RWPE2 (cell line): ENCODE measurements at places on chromosomes 3 and 15.

GRCh38 chr15:62765916-62766315 lies 276.6 kb upstream of the TPM1 start:
- no peak for DNase-seq

DNA sequence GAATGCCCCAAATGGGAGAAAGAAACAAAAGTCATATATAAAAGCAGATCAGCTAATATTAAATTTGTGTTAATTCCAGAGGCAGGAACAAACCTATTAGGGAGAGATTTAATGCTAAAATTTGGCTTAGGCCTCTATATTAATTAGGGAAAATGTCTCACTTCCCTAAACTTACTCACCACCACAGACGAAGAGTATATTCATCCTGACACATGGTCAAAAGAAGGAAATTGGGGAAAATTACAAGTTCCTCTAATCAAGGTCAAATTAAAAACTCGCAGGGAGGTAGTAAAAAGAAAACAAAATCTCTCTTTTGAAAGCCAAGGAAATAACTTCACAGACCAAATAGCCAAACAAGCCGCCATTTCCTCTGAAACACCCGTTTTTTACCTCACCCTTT lies 32.2 kb downstream of the GRM2 start:
- DNase-seq: no peak

DNA sequence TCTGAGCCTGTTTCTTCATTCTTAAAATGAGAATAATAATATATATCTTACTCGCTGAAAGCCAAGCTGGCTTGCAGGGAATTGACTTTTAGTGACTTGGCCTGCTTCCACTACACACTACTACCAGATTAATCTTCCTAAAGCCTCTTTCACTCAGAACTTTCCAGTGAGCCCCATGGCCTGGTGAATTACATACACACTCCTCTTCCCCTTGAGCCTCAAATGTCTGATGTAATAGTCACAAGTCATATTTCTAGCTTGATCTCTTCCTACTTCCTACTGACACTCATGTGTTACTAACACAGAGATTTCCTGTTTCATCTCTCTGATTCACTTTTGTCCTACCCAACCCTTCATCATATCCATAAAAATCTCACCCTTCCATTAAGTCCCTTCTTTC lies 82.7 kb upstream of the SOX2 start:
- DNase-seq: no peak

GRCh38 chr3:183975981-183976662 lies 41.6 kb downstream of the ABCC5 start:
- no peak for DNase-seq

DNA sequence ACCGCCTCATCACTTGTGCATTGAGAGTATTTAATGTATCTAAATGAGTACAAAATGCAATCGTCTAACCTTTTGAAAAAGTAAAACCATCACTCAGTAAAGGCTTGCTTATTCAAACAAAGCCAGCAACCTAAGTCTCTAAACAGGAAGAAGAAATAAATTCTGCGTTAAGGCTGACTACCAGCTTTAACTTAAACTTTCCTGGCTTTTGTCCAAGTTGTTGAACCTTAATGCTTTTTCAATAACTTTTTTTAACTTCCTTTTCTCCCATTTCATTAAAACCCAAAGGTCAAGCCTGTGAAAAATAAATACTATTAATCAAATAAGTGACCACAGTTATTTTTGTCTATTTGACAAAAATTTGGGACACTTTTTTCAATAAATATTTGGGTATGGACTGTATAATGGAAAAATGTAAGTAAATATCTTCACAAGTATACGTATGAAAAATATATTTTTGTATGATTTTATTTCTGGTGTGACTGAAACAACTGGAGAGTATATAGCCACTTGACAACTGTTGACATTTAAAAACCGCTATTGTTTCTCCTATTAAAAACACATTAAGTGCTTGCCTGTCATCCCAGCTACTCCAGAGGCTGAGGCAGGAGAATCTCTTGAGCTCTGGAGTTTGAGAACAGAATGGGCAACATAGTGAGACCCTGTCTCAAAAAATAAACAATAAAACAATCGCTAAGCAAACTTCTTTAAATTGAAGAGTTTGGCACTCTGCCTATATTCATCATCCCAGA lies 2.9 kb downstream of the KLHL24 start:
- DNase-seq: no peak

DNA sequence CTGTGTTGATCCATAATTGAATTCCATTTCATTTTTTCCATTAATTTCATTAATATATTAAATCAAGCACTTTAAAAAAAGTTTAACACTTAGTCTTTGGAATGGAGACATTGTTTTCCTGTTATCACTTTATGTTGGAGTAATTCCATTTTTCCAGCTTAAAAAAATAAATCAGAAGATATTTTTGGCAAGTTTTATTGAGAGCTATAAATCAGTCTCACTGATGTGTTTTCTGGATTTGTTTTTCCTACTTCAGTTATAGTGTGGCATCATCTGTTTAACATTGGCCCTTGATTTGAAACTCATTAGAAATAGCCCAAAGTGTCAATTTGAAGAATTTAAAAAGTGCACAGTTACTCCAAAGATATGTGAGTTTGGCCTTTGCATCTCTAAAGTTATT lies 53.1 kb downstream of the MAP2K5 start:
- DNase-seq: no peak

- DNase-seq: no peak
These were observed 600.8 kb downstream of the FOXP1 start for GRCh38 chr3:70982700-70983140.

- no peak for DNase-seq
These were observed 81.9 kb downstream of the ANXA2 start for GRCh38 chr15:60315878-60316277.

GRCh38 chr15:44317423-44318058 lies 29.0 kb downstream of the GOLM2 start:
- no peak for DNase-seq

DNA sequence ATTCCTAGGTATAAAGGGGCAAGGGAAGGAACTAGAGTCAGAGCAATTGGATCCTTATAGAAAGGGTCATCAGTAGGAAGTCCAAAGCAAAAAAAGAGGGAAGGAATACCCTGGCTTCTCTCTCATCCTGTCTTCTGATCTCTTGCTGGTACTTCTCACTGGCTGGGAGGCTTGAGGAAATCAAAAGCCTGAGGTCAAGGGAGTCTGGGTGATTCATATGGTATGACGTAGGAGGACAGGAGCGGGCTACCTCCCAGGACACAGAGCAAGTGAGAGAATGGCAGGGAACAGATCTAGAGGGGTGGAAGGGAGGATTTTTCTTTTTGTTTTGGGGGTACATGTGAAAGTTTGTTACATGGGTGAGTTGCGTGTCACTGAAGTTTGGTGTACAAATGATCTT lies 76.0 kb downstream of the CFAP20DC start:
- DNase-seq: no peak

- no peak for DNase-seq
These were observed 87.3 kb downstream of the CACNA1D start for GRCh38 chr3:53581671-53582070.

DNA sequence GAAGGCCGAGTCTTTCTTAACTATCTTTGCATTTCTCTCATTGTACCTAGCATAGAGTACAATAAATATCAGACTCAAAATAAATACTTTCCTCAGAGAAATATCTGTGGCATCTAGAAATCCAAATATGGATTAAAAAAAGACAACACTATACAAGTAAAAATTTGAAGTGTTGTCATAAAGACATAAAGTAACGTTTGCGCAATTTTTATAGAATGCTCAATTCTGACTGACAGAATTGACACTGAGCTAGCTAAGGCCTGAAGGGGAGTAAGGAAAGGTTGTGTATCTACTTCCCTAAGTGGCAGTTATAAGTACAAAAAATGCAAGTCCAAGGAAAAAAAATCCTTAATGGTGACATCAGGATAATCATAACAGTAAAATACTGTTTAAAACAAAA lies 1.1 kb downstream of the SEC11A start:
- no peak for DNase-seq
